SW 1271 (cell line): ENCODE measurements at places on chromosomes 6 and 20.

DNA sequence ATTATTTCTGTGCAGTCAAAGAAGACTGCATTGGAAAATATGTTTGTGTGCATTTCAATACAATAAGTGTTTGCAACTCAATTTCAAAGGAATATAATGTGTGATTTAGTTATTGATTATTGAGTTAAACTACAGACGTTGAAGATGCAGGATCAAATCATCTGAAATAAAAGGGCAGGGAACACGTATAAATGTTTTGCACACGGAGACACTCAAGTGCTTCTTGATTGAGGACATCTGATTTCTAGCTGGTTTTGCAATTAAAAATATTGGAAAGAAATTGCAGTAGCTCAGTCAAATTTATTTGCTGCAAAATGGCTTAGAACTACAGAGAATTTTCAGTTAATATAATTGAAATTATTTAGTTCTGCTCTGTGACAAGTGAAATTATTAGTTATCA lies 412.7 kb downstream of the UTRN start:
- no peak for DNase-seq

GRCh38 chr6:14726816-14727493 lies 518.9 kb upstream of the JARID2 start:
- DNase-seq: no peak

- no peak for DNase-seq
Measured at GRCh38 chr6:148249160-148249559, 93.5 kb upstream of the SASH1 start.

- DNase-seq: no peak
Measured at GRCh38 chr6:71194724-71195123, 93.9 kb upstream of the OGFRL1 start.

DNA sequence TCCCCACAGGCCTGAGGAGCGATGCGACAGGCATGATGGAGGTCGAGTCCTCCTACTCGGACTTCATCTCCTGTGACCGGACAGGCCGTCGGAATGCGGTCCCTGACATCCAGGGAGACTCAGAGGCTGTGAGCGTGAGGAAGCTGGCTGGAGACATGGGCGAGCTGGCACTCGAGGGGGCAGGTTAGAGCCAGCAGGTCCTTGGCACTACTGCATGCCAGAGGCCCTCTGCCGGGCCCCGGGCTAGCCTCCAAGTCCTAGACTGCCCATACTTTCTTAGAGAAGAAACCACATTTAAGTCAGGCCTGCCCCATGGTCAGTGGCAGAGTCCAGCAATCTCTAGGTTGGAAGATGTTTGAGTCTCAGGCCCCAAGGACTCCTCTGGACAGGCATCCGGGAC lies 32.1 kb downstream of the PKIG start:
- no peak for DNase-seq

DNA sequence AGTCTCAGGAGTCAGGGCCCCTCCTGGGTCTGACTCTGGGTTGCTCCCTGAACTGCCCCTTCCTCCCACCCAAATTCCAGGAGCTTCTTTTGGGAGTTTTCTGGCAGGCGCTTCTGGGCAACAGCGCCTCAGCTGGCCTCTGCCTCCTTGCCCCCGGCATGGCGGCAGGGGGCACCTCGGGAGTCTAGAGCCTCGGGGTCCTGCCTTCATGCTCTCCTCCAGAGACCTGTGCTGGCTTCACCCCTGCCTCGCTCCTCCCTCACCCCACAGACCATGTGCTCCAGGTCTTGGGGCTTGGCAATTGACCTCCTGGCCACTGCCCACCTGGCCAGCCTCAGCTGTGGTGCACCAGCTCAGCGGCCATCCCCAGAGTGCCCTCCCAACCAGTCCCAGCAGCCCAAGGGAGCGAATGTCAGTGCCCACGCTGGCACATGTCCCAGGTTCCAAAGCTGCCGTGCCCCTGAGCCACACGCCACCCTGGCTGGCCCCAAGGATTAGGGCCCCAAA lies 43.4 kb downstream of the SRC start:
- DNase-seq: no peak

DNA sequence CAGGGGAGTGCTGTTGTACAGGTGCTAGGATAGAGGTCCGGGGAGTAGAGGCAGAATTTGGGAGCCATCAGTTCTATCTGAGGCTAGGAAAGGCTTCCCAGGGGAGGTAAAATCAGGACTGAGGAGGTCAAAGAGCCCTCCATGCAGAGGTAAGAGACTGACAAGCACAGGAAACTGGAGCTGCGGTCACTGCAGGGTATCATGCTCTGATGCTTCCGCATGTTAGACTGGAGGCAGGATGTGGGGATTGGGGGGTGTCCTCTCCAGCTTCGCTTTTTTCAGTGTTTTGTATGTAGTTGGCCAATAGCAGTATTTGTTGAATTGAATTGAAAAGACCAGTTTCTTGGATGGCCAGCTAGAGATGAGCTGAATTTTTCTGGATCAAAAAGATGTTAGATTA lies 87.8 kb downstream of the SLC22A3 start:
- no peak for DNase-seq

DNA sequence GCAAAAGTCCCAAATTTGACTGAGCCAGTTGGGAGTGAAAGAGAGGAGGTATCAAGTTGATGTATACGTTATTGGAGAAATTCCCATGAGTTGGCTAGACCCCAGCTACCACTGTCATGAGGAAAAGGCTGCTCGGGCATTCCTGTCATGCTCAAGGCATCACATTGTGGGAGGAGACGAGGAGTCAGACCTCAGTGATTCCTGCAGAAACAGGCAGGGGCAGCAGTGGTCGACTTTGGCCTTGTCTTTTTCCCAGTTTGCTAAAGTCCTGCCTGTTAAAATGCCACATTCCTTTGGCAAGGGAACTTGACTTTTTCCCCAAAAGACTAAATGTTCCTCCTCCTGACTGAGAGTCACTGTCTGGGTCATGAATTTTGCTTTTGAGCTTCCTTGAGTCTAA lies 295.5 kb upstream of the HS3ST5 start:
- no peak for DNase-seq

DNA sequence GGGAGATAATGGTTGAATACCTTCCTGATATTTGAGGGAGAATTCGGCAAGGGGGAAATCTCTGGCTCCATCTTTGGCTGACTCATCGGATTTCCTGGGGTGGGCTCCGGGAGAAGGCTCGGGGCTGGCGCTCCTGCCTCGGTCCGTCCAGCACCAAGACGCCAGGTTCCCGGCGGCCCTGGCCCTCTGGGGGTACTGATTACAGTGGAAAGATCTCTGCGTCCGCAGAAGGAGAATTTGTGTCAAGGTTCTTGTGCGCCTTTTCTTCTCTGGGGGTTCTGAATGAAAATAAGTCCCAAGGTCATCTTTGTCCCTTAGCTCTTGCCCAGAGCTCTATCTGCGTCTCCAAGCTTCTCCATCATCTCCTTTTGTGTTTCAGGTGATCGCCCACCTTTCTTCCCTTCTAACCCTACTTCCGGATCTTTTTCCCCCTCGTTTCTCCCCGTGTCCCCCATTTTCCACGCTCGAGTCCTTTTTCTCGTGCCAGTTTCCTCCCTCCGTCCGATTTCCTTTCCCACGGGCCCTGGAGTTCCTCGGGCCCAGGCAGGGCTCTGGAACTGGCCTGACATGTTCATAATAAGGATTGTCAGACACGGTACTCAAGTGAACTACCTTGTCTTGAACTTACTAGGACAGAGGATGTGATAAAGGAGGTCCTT lies 11.6 kb downstream of the NRN1 start:
- DNase-seq: no peak

DNA sequence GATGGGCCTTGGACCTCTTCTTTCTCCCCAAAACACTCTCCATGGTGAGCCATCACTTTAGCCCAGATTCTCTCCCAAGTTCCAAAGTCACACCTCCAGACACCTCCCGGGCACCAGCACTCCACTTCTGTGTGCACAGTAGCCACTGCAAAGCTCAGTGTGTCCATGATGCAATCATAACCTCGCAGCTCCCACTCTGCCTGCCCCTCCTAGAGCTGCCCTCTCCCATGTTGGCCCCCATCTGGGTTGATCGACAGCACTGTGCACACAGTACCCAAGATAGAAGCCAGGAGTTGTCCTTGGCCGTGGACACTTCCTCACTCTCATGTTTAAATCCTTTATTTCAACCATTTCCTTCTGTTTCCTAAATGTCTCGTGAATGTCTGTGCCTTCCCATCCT lies 293.3 kb downstream of the PACRG start:
- no peak for DNase-seq

DNA sequence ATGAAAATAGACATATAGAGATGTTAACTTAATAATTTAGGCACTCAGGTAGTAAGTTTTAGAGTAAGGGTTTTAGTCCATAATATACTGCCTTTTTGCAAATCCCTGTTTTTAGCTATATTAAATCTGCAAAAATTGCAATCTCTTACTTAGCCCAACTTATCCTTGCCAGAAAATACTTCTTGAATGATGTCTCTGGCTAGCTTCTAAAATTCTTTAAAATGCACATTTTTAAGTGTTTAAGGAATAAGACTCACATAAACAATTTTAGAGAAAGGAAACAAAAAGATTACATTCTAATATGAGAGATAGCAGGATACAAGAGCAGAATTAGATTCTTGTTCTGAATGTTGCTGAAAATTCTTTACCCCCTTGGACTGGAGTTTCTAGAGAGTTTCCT lies 25.8 kb upstream of the RFPL4B start:
- DNase-seq: no peak

DNA sequence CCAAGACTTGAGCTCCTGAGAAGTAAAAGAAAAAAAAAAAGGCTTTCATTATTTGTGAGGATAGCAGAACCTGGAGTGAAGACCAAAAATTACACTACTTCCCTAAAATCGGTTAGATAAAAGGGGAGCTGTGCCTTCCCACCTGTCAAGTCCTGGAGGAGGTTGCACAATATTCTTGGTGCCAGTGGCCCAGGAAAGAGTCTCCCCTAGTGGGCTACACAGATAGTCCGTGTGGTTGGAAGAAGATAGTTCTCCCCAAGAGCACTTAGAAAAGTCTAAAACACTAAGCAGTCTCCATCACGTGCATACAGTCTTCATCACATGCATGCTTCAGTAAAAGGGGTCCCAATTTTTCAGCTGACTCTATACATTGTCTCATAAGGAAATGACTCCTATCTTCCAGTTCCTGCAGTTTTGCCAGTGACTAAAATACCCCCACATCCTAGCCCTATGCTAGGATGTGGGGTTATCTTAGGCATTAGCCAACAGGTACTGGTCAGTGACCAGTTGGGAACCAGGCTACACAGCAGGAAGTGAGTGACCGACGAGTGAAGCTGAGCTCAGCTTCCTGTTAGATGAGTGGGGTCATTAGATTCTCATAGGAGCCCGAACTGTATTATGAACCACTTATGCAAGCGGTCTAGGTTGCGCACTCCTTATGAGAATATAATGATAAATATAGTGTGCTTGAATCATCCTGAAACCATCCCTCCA lies 199.5 kb upstream of the FAM83B start:
- no peak for DNase-seq

DNA sequence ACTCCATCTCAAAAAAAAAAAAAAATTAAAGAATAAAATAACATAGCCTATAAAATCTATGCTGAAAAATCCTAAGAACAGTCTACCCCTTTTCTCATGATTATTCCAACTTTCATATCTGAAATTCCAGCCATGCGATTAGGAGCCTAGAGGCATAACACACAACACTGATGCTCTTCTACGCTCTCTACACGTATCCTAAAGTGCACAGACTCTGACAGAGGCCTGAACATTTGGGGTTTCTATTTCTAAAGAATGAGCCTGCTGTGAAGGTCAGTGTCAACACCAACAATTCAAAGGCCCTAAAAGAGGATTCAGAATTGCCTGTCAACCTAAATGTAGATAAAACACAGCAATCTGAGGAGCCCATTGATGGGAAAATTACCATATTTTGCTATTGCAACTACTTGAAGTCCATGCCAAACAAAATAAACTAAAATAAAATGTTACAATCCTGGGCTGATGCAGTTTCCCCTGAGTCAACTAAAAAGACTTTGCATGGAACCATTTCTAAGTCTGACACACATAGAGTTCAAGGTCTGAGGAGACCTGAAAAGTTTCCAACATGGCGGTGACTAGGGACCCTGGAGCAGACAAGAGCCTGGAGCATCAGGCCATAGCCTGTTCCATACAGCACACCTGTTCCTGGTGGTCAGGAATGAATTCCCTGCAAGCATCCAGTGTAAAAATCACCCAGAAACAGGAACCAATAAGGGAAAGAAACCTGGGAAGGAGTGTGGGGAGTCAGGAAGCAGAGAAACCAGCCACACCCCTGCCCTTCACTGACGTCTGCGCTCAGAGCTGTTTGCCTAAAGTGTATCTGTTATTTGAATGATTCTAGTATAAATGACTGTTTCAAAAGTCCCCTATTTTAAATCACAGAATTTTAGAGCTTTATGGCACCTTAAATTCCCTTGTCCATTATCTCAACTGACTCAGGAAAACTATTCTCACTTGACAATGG lies 11.8 kb downstream of the NINL start:
- DNase-seq: no peak

- peak; percentile 49 for DNase-seq
Measured at GRCh38 chr6:154509421-154510143, 903 bp downstream of the CNKSR3 start.
